Muscle of back (tissue), 13 donors: ENCODE measurements at places on chromosomes 1 and 21.

DNA sequence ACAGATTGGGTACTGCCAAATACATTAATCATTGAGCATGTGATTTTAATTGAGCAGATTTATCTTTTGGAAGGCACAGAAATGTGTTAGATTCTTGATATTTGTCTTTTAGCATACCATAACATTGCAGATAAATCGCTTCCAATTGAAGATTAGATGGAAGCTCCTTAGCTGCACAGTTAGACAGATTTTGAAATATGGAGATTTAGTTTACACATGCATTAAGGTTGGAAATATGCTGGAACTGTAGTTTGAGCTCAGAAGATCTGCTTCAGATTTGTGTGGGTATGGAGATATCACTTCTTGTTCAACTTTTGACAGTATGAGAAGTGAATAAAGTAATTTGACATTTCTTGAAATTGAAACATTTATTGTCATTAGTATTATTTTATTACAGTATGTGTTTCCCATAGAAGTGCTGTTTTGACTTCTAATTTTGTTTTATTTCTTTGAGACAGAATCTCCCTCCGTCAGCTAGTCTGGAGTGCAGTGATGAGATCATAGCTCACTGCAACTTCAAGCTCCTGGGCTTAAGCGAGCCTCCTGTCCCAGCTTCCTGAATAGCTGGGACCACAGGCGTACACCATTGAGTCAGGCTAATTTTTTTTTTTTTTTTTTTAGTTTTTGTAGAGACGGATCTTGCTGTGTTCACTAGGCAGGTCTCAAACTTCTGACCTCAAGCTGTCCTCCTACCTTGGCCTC is 29.1 kb downstream of the THRAP3 start:
- DNase-seq = no peak

DNA sequence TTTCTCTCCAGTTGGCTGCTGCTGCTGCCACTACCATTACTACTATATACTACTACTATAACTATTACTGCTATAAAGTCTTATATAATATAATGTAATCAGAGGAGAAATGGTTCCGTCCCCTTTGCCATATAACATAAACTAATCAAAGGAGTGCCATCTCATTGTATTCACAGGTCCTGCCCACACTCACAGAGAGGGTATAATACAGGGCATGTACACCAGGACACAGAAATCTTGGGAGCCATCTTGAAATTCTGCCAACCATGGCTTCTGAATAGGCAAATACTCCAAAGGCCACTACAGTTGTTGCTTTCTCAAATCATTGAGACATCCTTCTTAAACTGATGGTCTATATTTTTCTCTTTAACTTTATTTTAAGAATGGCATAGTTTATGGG is 6.9 kb upstream of the ZRANB2 start:
- no peak for DNase-seq

GRCh38 chr1:146032631-146033219 is 11.2 kb upstream of the HJV start:
- no peak for DNase-seq

DNA sequence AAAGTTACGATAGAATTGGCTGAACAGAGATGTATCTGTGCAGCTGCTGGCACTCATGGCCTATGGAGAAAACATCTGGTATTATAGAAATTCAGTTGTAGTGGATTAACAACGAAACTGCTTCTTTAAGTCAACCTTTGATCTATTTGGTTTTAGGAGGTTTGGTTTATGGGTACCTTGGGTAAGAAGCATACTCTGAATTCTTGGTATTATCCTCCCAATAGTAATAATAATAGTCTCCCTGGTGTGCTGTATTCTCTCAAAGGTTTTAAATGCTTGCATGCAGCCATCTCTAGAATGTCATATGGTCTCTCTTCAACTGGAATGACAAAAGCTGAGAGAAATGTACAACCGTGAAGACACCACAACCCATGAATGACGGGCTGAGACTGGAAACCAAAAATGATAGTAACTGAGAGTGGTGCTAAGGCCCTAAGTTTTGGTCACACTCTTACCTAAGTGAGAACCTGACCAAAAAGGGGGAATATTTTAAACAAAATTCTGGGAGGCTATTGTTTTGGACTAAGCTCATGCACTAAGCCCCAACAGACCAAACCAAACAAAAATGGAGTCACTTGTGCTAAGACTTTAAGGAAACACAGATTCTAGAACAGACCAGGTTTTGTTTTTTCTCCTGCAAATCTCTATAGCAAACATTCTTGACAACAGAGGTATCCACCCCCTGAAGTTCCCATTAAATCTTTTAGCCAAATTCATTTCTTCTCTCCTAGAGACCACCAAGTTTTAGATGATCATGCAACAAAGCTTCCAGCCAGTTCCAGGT is 17.6 kb upstream of the TMEM61 start:
- DNase-seq = no peak

DNA sequence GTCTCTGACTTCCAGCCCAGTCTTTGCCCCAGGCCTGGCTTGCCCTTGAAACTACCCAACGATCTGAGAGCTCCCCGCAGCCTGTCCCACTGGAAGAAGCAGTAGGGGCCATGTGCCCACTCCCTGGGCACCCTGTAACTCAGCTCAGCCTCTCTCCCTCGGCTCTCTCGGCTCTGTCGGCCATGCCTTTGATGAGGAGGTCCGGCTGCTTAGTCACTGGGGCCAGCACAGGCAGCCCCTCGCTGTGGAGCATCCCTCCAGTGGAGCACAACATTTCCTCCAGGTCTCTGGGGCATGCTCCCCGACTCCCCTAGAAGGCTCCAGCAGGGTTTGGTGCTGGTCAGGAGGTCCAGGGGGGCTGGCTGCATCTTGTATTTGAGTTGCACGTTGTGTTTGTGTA is 83.3 kb upstream of the DISP3 start:
- DNase-seq = no peak

DNA sequence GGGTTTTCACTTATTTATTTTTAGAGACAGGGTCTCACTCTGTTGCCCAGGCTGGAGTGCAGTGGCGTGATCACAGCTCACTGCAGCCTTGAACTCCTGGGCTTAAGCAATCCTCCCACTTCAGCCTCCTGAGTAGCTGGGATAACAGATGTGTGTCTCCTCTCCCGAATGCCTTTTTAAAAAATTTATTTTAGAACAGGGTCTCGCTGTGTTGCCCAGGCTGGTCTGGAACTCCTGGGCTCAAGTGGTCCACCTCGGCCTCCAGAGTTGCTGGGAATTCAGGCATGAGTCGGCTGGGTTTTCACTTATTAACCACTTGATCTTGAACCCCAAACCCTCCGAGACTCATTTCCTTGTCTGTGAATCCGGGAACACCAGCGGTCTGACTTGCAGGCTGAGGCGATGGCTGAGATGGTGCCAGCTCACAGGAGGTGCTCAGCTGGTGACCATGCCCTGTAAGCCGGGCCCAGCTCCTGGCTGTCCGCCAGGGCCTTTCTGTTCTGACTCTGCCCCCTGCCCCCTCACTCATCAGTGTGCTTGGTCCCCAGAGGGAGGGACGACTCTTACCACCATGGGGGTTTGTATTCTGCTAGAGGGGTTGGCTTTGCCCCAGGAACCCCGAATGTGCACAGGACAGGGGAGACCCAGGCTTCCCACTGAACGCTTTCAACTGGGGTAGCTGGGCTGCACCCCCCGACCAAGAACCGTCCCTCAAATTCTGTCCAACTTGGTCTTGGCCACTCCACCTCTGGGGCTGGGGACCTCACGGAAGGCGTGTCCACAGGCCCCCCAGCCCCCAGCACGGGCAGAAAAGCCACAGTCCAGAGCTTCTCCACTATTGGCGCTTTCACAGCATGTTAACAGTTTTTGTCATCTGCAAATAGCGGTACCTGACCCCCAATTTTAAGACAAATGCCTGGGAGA is 22.5 kb downstream of the MMEL1 start:
- no peak for DNase-seq

DNA sequence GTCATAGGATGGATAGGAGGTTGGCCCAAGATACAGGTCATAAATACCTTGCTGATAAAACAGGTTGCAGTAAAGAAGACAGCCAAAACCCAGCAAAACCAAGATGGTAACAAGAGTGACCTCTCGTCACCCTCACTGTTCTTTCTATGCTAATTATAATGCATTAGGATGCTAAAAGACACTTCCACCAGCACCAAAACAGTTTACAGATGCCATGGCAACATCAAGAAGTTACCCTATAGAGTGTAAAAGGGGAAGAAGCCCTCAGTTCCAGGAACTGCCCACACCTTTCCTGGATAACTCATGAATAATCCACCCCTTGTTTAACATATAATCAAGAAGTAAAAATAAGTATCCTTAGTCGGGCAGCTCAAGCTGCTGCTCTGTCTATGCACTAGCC is 671.9 kb downstream of the PTPRC start:
- no peak for DNase-seq
